ENCODE measurements at places on chromosomes 5 and 9.
A peak's percentile ranks its signal among the peaks of the same experiment; 100 is the strongest.

DNA sequence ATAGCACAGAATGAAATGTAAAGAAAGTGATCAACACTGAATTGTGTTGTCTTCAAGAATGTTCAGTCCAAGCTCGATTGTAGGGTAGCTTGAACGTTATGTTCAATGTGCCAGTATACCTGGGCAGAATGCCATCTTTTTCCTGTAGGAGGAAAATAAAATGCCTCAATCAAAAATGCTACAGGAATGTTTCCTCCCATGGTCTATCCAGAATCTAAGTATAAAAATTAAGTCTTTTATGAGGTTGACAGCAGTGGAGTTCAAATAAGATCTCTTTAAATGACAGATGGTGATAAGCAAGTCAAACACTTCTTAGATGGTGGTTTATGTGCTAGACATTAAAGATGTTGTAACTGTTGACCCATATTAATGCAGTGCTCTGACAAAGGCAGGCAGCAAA is 488.6 kb downstream of the CSNK1G3 start:
- no peak for DNase-seq

- no peak for DNase-seq
These were observed 29.1 kb upstream of the MEIKIN start for GRCh38 chr5:131974622-131974955.

DNA sequence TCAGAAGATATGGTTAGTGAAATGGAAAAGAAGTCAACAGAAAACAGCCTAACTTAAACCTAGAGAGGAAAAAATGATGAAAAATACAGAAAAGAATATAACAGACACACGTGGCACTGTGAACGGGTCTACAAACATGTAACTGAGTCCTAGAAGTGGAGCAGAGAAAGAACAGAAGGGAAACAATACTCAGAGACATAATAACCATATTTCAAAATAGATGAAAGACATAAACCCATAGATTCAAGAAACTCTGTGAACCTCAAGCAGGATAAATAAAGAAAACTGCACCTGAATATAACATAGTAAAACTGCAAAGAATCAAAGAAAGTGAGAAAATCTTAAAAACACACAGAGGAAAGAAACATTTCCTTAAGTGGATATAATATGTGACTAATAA is 67.7 kb upstream of the GOLGA1 start:
- no peak for DNase-seq

DNA sequence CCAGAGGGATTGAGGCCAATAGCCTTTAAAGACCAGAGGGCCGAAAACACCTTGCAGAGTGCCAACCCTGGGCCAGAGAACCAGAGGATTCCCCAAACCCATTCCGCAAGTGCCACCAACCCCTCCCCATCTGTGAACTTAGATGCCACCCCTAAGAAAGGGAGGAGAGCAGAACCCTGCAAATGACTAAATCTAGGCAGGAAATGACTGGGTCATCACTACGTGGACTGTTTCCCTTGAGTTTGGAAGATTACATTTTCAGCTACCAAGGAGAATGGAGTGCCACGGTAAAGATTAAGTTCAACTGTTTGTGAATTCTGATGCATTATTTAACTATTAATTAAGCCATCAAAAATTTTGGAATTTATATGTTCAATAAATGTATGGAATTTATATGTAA is 142.8 kb downstream of the ENC1 start:
- DNase-seq: no peak

DNA sequence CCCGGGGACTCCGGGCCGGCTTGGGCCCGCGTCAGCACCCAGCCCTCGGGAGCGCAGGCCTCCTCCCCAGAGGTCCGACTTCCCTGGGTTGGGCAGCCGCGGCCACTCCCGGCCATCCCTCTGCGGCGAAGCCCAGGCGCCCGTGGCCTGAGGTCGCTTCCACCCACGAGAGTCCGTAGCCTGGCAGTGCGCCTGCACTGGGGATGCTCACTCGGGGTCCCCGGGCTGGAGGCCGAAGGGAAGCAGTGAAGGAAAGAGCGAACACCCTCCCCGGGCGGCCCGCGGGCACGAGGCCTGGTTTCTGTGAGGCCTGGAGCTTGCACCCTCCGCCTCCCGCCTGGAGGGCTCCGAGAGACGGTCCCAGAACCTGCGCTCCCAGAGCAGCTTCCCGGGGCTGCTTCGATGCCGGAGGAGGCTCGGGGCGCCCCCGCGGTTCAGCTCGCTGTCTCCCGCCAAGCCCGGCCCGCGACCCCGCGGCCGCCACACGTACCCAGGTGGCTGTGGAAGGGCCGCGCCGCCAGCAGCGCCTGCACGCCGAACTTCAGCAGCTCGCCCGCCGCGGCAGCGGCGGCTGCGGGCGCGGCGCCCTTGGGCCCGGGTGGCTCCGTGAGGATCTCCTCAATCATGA is 607 bp downstream of the BARX1 start:
- no peak for DNase-seq

- no peak for DNase-seq
These were observed 31.3 kb upstream of the ALDOB start for GRCh38 chr9:101466863-101467262.

GRCh38 chr9:85600675-85601263 is 141.0 kb downstream of the AGTPBP1 start:
- no peak for DNase-seq

- no peak for DNase-seq
These were observed 28.9 kb downstream of the TYRP1 start for GRCh38 chr9:12722131-12722530.

- no peak for DNase-seq
These were observed 90.6 kb downstream of the LMX1B start for GRCh38 chr9:126704157-126704891.

DNA sequence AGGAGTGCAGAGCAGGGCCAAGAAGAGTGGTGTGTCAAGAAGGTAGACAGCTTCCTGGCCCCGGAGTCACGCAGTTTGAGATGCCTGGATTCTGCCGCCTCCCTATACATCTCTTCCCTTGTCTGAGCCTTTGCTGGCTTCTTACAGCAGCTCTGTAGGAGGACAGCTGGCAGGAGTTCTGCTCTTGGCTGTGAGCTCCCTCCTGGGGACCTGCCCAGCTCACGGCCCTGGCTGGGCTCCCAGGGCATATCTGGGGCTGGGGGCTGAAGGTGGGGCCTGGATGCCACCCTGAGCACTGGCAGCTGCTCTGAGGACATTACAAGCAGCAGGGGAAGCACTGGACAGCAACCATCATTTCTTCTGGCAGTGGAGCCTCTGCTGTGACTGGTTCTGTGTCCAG is 786 bp upstream of the TSSK1B start:
- no peak for DNase-seq

- DNase-seq: no peak
These were observed 4.8 kb downstream of the CD274 start for GRCh38 chr9:5455181-5455580.

GRCh38 chr9:113125386-113126035 is 25.3 kb upstream of the SLC31A2 start:
- DNase-seq: no peak

DNA sequence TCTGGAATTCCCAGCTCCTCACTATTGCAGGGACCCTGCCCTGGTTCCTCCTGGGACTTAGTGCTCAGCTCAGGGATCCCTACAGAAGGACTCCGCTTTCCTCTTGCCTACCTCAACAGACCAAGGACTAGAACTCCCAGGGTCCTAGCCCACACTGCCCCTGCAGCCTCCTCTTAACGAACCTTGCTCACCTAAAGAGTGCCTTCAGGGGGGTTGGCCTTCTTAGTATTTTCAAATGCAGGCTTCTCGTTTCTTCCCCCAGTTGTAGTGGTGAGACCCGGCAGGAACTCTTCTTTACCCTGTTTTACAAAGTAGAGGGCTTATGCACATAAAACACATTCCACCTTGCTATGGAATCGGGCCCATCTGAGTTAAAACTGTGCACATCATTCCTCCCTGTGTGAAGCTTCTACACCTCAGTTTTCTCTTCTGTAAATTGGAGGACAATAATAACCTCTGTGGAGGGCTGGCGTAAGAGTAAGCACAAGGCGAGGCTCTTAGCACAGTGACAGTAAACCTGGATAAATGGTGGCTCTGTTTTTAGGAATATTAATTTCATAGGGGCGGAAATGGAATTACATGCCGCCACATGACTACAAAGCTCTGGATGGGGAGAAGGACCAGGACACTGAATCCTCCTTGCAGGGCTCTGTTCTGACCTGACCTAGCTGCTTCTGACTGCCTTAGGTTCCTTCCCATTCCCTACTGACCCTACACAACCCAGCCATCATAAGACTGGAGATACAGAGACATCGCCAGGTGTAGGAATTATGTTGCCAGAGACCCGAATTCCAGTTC is 3.8 kb upstream of the HAND1 start:
- no peak for DNase-seq

DNA sequence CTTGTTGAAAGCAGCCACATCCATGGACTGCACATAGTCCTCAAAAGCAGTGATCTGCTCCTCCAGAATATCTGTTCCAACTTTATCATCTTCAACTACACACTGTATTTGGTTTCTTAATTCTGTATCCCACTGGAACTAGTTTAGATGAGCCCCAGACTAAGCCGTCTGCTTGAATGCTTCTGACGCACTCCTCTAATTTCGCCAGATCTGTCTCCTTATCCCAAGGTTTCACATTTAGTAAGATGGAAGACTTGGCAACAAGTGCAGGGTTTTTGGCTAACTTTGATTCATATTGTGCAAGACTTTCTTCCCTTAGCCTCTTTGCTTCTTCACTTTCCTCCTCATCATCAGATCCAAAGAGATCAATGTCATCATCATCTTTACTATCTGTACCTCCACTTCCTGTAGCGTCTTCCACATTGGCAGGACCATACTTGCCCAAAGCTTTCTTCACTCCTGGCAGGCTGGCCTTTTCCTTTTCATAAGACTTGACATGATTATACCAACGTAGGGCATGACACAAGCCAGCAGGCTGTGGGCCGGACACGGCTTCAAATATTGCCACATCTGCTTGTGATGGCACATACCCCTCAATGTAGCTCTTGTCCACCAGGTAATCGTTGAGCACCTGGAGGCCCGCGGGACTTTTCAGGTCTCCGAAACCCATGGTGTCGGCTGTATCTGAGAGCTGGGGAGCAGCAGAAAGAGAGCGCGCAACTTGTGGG is 56.2 kb upstream of the PIK3R1 start:
- no peak for DNase-seq

DNA sequence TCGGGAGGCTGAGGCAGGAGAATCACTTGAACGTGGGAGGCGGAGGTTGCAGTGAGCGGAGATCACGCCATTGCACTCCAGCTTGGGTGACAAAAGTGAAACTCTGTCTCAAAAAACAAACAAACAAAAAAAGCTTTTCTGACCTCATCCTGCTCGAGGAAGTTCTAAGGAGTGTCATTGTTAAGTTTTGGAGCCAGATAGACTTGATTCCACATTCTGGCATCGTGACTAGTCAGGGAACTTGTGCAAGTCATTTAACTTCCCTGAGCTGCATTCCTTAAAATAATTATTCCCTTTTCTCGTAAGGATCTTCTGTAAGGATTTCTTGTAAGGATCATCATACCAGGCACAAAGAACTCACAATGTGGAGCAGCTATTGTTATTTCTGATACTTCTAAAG is 26.2 kb downstream of the SNX24 start:
- no peak for DNase-seq

GRCh38 chr9:22044583-22044982 is 35.5 kb upstream of the CDKN2B start:
- no peak for DNase-seq

GRCh38 chr9:106953174-106953573 is 90.2 kb downstream of the ZNF462 start:
- no peak for DNase-seq

- no peak for DNase-seq
These were observed 104.9 kb downstream of the MELK start for GRCh38 chr9:36677611-36678010.

GRCh38 chr5:169917500-169917899 is 62.8 kb downstream of the INSYN2B start:
- no peak for DNase-seq

DNA sequence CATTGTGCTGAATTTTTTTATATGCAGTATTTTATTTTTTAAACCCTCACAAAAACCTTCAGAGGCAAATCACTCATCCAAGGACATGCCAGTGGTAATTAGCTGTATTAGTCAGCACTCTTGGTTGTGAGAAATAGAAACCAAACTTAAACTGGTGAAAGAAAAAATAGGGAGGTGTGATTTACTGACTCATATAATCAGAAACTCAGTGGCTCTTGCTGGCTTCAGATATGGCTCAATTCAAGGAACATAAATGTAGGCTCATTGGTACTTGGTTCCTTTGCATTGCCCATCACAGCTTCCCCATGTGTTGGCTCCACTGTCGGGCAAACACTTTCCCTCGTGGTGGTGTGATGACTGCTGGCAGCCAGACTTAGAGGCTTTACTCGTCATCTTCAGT is 497.2 kb downstream of the MAT2B start:
- no peak for DNase-seq

- no peak for DNase-seq
These were observed at the start of gene GABRG2 for GRCh38 chr5:162067655-162068411. TSS of gene GABRG2 (plus strand) at chr5:162067773. CDS start at chr5:162068000, 227 bp downstream.

- DNase-seq: no peak
These were observed 18.6 kb upstream of the KDM4C start for GRCh38 chr9:6739218-6739617.

GRCh38 chr5:36305571-36306326 is 4.0 kb upstream of the RANBP3L start:
- DNase-seq: no peak

DNA sequence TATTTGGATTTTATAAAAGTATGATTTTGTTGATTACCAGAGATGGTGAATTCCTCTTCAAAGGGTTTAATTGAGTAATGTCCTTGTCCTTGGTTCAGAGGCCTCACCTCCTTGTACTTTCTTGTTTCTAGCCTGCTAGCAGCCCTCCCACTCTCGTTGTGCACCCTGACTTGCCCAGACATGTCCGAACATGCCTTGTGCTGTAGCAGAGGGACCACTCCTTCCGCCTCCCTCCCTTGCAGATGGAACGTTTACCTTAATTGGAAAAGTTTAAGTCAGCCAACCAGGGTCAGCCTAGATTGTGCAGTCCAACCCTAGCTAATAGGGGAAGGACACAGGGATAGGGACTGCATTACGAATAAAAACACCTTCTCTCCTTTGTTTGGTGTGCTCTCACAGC is 406.9 kb upstream of the NMUR2 start:
- DNase-seq: no peak

- peak; percentile 57 for DNase-seq
These were observed 7.6 kb upstream of the BARX1 start for GRCh38 chr9:93962561-93963440.

- DNase-seq: no peak
These were observed 22.6 kb downstream of the CDH9 start for GRCh38 chr5:27015758-27016157.

- DNase-seq: no peak
These were observed 50.4 kb downstream of the MAST4 start for GRCh38 chr5:66646570-66646969.

GRCh38 chr5:142293486-142293885 is 31.3 kb downstream of the SPRY4 start:
- DNase-seq: no peak

DNA sequence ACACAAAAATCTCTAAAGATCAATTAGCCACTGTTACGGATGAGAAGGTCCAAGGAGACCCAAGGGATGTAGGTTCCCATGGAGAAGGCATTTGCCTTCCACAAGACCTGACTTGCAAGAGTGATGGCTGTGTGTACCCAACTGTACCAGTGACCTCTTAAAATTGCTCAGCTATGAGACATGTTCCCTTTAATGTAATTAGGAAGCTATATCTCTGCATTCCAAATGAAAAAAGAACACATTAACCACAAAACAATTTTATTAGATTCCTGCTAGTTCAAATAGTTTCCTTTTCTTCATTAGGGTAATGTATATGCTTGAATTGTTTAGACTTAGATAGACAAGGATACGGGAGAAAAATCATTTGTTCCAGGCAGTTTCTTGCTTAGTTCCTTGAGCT is 3.3 kb downstream of the OR2Y1 start:
- no peak for DNase-seq

GRCh38 chr5:149635394-149635793 is 54.1 kb downstream of the ARHGEF37 start:
- no peak for DNase-seq

GRCh38 chr9:37534412-37534811 is 41.8 kb downstream of the FBXO10 start:
- DNase-seq: no peak
